ENCODE measurements at places on chromosomes 1 and 21. TPM values are rescaled to one million over a fixed set of nuclear protein-coding genes. Genes with fewer than 3 reads are reported as not detected.

The CD1D gene
- total RNA-seq, result 1.8 TPM

The TRIM46 gene
- total RNA-seq, result 1.5 TPM

The PRR9 gene
- not detected for total RNA-seq

The SPRR1A gene
- total RNA-seq, result not detected

Measured in breast epithelium (tissue), 4 donors.